ENCODE measurements at places on chromosomes 7 and 10.

GRCh38 chr7:3712841-3713240, 411.8 kb downstream of the SDK1 start:
- DNase-seq: no peak

- no peak for DNase-seq
Measured at GRCh38 chr10:62175251-62175650, 93.4 kb downstream of the RTKN2 start.

GRCh38 chr10:112708461-112708860, 241.6 kb upstream of the TCF7L2 start:
- DNase-seq: no peak

DNA sequence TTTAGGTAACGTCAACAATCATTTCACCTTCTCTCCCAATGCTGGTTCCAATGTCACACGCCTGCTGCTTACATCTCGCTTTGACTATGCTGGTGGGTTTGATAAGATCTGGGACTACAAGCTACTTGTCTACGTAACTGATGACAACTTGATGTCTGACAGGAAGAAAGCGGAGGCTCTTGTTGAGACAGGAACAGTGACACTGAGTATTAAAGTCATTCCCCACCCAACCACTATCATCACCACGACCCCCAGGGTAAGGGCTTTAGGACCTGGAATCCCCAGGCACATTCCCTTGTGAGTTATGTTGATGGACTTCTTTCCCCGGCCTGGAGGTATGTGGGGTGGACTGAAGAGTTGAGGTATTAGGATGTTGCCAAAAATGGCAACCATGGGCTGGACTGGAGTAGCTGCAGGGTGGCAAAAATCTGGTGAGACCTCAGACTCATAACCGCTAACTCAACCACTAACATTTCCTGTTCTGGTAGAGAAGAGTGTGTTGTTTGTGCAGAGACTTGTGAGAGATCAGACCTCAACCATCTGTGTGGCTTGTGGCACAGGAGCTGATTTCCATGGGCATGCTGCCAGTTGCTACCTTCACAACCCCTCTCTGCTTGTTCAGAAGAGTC, 59.2 kb downstream of the CDHR3 start:
- DNase-seq: no peak

- no peak for DNase-seq
Measured at GRCh38 chr10:18261768-18262231, 121.6 kb downstream of the CACNB2 start.

- no peak for DNase-seq
Measured at GRCh38 chr7:33041631-33042428, 20.7 kb downstream of the NT5C3A start.

DNA sequence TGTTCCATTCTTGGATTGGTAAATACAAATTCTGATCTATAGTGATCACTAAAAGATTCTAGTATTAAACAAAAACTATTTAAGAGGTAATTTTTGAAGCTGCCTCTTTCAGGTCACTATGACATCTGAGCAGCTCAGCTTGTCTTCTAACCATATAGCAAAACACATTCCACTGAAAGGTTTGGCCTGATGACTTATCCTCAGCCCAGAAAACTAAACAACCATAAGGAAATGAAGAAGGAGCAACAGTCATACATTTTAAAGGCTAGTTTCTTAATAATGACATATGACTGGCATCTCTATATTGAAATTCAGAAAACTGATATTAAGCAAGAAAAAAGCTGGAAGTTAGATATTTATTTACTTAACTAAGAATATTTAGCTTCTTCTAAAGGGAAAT, 24.6 kb downstream of the NT5C2 start:
- DNase-seq: no peak

DNA sequence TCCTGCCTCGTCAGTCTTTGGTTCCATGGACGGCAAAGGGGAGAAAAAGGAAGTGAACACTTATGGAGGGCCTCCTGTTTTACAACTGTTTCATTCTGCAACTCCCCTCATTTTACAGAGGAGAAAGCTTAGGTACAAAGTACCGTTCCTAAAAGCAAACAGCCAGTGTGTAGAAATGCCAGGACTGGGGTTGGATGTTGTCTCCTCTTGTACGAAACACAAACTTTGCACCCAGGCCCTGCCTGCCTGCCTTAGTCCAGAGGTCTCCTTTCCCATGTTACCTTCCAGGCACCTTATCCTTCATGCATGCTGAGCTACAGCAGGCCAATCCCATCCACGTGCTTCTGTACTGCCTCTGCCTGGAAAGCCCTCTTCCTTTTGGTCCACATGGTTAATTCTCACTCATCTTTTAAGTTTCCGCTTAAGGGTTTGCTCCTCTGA, 86.0 kb downstream of the ICA1 start:
- DNase-seq: no peak

- no peak for DNase-seq
Measured at GRCh38 chr7:88278881-88279280, 27.8 kb downstream of the STEAP4 start.

DNA sequence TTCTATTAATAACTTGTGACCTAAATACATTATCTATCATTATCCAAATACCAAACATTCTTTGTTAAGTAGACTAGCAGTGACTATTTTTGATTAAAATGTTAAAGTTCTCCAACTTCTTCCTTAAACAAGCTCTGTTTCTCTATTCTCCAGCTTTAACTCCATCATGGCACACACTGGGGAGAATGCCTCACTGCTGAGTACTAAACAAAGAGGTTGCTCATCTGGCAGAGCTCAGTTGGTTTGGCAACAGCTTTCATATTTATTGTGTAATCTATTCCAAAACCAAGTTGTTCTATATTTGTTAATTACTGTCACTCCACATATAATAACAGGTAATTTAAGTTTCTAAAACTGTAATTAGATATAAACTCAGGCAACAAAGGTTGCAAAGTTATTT, 89.6 kb downstream of the USP6NL start:
- no peak for DNase-seq

DNA sequence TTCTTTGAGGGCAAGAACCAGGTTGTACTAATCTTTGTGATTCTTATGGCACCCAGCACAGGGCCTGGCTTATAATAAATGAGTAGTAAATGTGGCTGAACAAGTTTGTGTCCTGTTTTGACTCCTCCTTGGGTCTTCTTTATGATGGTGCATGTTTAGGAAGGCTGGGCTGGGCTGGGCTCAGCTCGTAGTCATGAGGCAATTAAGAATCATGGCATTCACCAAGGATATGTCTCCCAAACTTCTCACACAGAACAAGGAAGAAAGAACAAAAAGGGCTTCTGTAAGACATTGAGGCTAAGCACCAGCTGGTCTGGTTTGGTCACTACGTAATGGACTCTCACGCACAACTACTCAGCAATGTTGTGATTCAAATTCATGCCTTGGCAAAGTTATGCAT, 30.5 kb upstream of the YAE1 start:
- no peak for DNase-seq

DNA sequence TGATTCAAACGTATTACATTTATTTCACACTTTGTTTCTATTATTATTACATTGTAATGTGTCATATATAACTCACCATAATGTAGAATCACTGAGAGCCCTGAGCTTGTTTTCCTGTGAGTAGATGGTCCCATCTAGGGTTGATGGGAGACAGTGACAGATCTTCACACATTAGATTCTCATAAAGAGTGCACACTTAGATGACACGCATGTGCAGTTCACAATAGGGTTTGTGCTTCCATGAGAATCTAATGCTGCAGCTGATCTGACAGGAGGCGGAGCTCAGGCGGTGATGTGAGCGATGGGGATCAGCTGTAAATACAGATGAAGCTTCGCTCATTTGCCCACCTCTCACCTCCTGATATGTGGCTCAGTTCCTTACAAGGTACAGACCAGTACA, 36.1 kb downstream of the BMPER start:
- DNase-seq: no peak

GRCh38 chr7:17339139-17339538, 40.7 kb downstream of the AHR start:
- no peak for DNase-seq

- DNase-seq: no peak
Measured at GRCh38 chr10:5710859-5711258, 26.2 kb downstream of the TASOR2 start.

GRCh38 chr7:146414373-146414772, 297.8 kb downstream of the CNTNAP2 start:
- no peak for DNase-seq

- no peak for DNase-seq
Measured at GRCh38 chr7:96246919-96247318, 75.0 kb downstream of the SLC25A13 start.

DNA sequence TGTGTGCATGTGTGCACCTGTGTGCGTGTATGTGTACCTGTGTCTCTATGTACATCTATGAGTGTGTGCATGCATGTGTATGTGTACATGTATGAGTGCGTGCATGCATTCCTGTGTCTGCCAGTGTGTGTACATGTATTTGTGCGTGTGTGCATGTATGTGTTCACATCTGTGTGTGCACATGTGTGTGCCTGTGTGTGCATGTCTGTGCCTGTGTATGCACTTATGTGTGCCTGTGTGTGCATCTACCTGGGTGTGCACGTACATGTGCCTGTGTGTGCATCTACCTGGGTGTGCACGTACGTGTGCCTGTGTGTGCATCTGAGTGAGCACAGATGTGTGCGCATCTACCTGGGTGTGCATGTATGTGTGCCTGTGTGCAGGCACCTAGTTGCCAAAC, 102.2 kb upstream of the DIP2C start:
- DNase-seq: no peak

DNA sequence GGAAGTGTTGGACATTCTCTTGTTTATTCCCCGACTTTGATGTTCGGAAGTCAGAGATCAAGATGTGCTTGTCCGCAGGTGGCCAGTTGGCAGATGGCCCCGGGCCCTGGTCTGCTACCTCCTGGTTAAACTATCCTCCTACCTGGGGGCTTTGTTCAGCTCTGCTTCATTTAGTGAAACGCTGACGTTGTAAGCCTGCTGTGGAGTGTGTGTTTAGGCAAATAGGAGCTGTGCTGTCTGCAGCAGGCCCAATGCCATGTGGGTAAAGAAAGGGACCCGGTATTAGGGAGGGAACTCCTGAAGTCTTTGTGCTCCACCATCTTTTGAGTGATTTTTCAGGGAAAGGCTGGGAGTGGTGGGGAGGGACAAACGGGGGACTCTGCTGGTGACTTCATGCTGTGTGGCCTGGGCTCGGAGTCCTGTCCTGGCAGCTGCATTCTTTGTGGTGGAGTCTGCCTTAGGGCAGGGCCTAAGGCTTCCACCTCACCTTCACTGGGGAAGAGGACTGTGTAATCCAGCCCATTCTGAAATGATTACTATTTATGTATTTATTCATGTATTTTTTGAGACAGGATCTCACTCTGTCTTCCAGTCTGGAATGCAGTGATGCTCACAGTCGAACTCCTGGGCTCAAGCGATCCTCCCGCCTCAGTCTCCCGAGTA, 171.1 kb upstream of the KLF6 start:
- no peak for DNase-seq

DNA sequence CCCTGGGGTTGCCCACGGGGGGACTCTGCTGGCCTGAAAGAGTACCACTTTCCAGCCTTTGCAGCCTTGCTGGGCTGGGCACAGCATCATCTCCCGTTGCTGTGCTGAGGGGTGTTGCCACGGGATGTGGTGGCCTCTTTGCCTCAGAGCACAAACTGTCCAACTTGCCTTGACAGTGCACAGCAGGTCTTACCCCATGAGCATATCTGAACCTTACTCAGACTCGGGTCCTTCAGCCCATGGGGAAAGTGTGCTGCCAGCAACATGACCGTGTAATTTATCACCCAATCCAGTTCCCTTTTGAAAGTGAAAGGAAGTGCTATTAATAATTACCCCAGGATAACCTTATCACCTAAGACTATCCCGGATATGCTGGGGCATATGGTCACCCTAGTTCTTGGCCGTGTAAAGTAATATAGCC, 46.8 kb downstream of the TBXAS1 start:
- no peak for DNase-seq

DNA sequence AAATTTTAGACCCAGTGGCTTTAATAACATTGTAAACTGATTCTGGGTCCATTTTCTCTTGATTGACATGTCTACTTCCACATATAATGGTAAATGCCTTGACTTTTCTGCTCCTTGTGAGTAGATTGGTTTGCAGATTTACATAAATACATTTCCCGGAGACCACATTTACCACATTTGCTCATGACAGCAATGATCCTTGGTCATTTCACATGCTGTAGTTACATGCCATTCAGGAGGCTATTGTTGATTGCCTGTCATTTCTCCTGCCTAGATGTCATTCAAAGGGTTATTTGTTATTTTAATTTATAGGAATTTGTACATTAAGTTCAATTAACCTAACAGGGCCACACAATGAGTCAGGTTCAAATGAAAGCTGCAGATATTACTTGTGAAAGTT, 280.5 kb downstream of the CNTNAP2 start:
- no peak for DNase-seq

- no peak for DNase-seq
Measured at GRCh38 chr10:31374146-31374696, 55.2 kb downstream of the ZEB1 start.

- DNase-seq: no peak
Measured at GRCh38 chr7:85928500-85928899, 715.2 kb upstream of the GRM3 start.

Data from GOT3 (cell line).